ENCODE measurements at places on chromosomes 7 and 10. TPM values are rescaled to one million over a fixed set of nuclear protein-coding genes. Genes with fewer than 3 reads are reported as not detected.

The SPDYE8 gene
- total RNA-seq, result not detected

The EBLN1 gene
- total RNA-seq, result not detected

The PKD2L1 gene
- not detected for total RNA-seq

The SH2B2 gene
- 2.8 TPM for total RNA-seq

The PDK4 gene
- 1.4 TPM for total RNA-seq

The PPP1R17 gene
- total RNA-seq, result not detected

The MUC12 gene
- 6.8 TPM for total RNA-seq

The MMD2 gene
- not detected for total RNA-seq

The FKBP9 gene
- 183 TPM for total RNA-seq

The FGFR2 gene
- total RNA-seq, result 5.7 TPM

The RAPGEF5 gene
- total RNA-seq, result 1.4 TPM

The CLEC5A gene
- total RNA-seq, result not detected

The ASZ1 gene
- total RNA-seq, result not detected

The PRTFDC1 gene
- total RNA-seq, result 3.0 TPM

The RHOBTB1 gene
- total RNA-seq, result 0.77 TPM

The NPFFR1 gene
- total RNA-seq, result 0.05 TPM

The CLRN3 gene
- total RNA-seq, result not detected

The NPY gene
- total RNA-seq, result not detected

The TMEM225B gene
- total RNA-seq, result 0.31 TPM

The DLG5 gene
- 85.6 TPM for total RNA-seq

The CPA4 gene
- total RNA-seq, result 3.1 TPM

The KCNH2 gene
- 1.8 TPM for total RNA-seq

The UNCX gene
- not detected for total RNA-seq

The CPA2 gene
- 0.87 TPM for total RNA-seq

The HHEX gene
- 10.1 TPM for total RNA-seq

The LAMTOR4 gene
- total RNA-seq, result 224 TPM

The LRRC17 gene
- total RNA-seq, result 0.39 TPM

The CRHR2 gene
- not detected for total RNA-seq

Measured in Panc1 (cell line).